Spinal cord (tissue), 10 donors: ENCODE measurements at places on chromosomes 7 and 10. TPM values are rescaled to one million over a fixed set of nuclear protein-coding genes. Genes with fewer than 3 reads are reported as not detected.

The KCNH2 gene
- 9.1 TPM for total RNA-seq

The C10orf67 gene
- total RNA-seq: 1.0 TPM

The CCL26 gene
- not detected for total RNA-seq

The FGL2 gene
- total RNA-seq: 126 TPM

The MMD2 gene
- 10.1 TPM for total RNA-seq

The ITPRID1 gene
- 0.11 TPM for total RNA-seq

The LIPA gene
- 60.9 TPM for total RNA-seq

The DPCD gene
- total RNA-seq: 57.2 TPM

The LBX1 gene
- 4.0 TPM for total RNA-seq

The RADIL gene
- total RNA-seq: 7.5 TPM

The RSPH10B2 gene
- 8.3 TPM for total RNA-seq
